ENCODE measurements at places on chromosomes 2 and 18. TPM values are rescaled to one million over a fixed set of nuclear protein-coding genes. Genes with fewer than 3 reads are reported as not detected.

- no peaks in the 10 kb centered on the region for H3K4me1 ChIP-seq
- H3K36me3 ChIP-seq: no peaks in the 10 kb centered on the region
- DNase-seq: peak; percentile 58
- no peaks in the 10 kb centered on the region for H3K27me3 ChIP-seq
- H3K4me3 ChIP-seq: peak overlapping the region; percentile 54
Observed at GRCh38 chr2:96527286-96528005, 9.1 kb upstream of the ARID5A start.

DNA sequence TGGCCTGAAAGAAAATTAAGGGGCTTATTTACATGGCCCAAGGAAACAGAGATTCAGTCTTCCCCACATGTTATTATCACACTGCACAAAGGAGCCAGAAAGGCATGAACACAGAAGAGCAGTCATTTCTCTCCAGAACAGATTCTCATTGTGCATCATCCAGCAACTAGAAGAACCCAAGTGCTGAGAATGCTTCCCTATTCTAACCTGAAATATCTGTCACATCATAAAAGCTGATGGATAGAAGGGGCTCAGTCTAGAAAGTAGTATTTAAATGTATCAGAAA, 145.8 kb downstream of the TMEM163 start:
- H3K4me1 ChIP-seq: no peaks in the 10 kb centered on the region
- H3K27me3 ChIP-seq: no peaks in the 10 kb centered on the region
- no peaks in the 10 kb centered on the region for H3K36me3 ChIP-seq
- H3K4me3 ChIP-seq: no peak overlapping the region

- H3K4me1 ChIP-seq: no peaks in the 10 kb centered on the region
- H3K36me3 ChIP-seq: no peaks in the 10 kb centered on the region
- no peak overlapping the region for H3K27ac ChIP-seq
- H3K4me3 ChIP-seq: no peak overlapping the region
Observed at GRCh38 chr2:169649278-169649677, 44.9 kb downstream of the CFAP210 start.

GRCh38 chr2:117603060-117603459, 211.4 kb upstream of the DDX18 start:
- DNase-seq: no peak
- no peaks in the 10 kb centered on the region for H3K27me3 ChIP-seq
- no peaks in the 10 kb centered on the region for H3K36me3 ChIP-seq
- H3K27ac ChIP-seq: no peak overlapping the region
- H3K4me1 ChIP-seq: no peaks in the 10 kb centered on the region
- H3K4me3 ChIP-seq: no peak overlapping the region

NCL gene
- 150 TPM for total RNA-seq

DNA sequence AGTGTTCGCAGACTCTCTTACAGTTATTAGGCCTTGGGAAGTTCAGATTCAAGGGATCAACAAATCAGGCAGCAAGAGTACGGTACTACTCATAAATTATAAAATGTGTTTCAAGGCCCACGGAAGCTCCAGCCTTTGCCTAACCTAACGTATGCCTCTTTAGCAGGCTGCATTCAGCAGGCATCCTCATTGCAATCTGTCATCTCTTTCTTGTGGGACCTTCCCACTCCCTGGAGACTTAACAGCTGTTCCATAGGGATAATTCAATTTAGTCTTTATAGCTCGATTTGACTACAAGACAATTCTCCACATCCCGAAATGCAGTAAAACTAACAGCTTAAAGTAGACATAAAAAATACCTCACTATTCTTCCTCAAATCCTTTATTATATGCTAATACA, 453.7 kb downstream of the CNTNAP5 start:
- no peaks in the 10 kb centered on the region for H3K4me1 ChIP-seq
- no peaks in the 10 kb centered on the region for H3K36me3 ChIP-seq
- no peaks in the 10 kb centered on the region for H3K27me3 ChIP-seq
- no peak overlapping the region for H3K27ac ChIP-seq
- no peak for DNase-seq
- H3K4me3 ChIP-seq: no peak overlapping the region

DNA sequence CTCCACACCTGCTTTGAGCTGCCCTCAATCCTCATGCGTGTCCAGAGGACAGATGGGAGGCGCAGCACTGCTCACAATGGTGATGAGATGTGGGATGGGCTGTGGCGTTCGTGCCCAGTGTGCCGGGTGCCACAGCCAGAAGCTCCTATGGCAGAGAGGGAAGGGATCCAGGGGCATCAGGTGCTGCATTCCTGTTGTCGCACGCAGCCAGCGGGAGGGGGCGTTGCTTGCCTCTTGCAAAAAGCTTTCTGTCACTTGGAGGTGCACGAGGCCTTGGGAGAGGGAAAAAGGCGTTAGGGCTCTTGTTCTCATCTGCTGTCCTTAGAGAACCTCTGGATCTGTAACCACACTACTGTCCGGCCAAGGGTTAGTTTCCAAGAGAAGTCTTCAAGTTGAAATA, 29.2 kb upstream of the ALLC start:
- peak; percentile 46 for DNase-seq
- no peaks in the 10 kb centered on the region for H3K36me3 ChIP-seq
- no peaks in the 10 kb centered on the region for H3K27me3 ChIP-seq
- H3K4me3 ChIP-seq: no peak overlapping the region
- H3K4me1 ChIP-seq: no peaks in the 10 kb centered on the region
- no peak overlapping the region for H3K27ac ChIP-seq

GRCh38 chr18:60413944-60414547, 41.5 kb upstream of the MC4R start:
- H3K4me1 ChIP-seq: no peaks in the 10 kb centered on the region
- no peaks in the 10 kb centered on the region for H3K27me3 ChIP-seq
- no peak overlapping the region for H3K27ac ChIP-seq
- DNase-seq: no peak
- no peaks in the 10 kb centered on the region for H3K36me3 ChIP-seq

GRCh38 chr2:178109813-178110212, 2.4 kb upstream of the RBM45 start:
- H3K4me3 ChIP-seq: no peak overlapping the region
- no peak overlapping the region for H3K27ac ChIP-seq
- DNase-seq: no peak
- H3K4me1 ChIP-seq: peaks cover 11% of the 10 kb centered on the region
- H3K27me3 ChIP-seq: no peaks in the 10 kb centered on the region
- no peaks in the 10 kb centered on the region for H3K36me3 ChIP-seq

- no peaks in the 10 kb centered on the region for H3K4me1 ChIP-seq
- H3K27me3 ChIP-seq: no peaks in the 10 kb centered on the region
- no peak for DNase-seq
- no peaks in the 10 kb centered on the region for H3K36me3 ChIP-seq
- H3K4me3 ChIP-seq: no peak overlapping the region
- no peak overlapping the region for H3K27ac ChIP-seq
Observed at GRCh38 chr18:74123200-74123599, 24.4 kb downstream of the FBXO15 start.

- no peak overlapping the region for H3K27ac ChIP-seq
- H3K36me3 ChIP-seq: no peaks in the 10 kb centered on the region
- H3K4me1 ChIP-seq: no peaks in the 10 kb centered on the region
- DNase-seq: no peak
- H3K27me3 ChIP-seq: no peaks in the 10 kb centered on the region
- H3K4me3 ChIP-seq: no peak overlapping the region
Observed at GRCh38 chr18:47390410-47391024, 139.1 kb upstream of the SKOR2 start.

POLR1A gene
- 27.2 TPM for total RNA-seq

DNA sequence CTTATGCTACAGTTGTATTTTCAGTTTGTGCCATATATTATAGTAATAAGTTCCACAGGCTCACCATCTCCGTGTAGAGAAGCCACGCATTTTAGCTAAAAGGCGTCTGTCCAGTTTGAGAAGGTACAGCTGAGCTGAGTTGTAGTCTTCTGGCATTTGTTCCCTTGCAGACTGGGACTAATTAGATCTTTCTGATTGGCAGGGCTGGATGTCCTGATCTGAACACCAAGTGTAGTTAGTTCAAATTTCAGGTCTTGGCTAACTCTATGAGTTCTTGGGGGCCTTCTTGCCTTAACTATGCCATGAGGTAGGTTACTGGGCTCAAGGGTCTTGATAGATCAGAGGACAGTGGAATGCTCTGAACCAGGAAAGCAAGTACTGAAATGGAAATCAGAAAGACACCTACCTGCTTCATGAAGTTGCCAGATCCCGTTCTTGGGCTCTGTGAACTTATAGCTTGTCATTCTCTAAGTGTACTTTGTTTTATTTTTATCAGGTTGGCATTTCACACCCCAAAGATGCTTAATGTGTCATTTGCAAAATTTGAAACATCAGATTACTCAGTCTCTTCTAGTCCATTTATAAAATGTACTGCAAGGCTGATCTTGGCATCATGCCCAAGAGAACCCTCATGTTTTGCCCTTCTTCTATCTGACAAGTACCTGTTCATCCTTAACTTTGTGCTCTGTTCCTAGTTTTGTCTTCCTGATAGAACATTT, 93.7 kb downstream of the PLCL1 start:
- H3K27ac ChIP-seq: no peak overlapping the region
- no peaks in the 10 kb centered on the region for H3K36me3 ChIP-seq
- no peaks in the 10 kb centered on the region for H3K4me1 ChIP-seq
- H3K4me3 ChIP-seq: no peak overlapping the region
- no peak for DNase-seq

DNA sequence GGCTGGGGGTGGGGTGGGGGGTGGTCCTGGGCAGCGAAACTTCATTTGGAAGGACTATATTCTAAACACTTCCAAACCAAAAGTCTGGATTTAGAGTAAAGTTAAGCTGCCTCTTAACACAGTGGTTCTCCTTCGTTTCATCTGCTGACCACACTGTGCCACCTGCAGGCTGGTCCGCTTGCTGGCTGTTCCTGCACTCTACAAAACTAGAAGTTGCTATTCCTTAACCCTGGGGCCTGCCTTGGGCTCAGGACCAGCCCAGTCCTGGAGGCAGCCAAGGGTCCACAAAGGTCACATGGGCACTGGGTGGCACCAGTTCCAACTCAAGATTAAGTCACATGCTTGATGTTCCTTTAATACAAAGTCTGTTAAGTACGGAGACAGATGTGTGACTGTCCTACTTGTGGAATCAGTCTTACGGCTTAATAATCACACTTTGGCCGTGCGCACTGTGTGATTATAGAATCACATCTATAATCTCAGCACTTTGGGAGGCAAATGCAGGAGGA, 195.4 kb downstream of the FAM210A start:
- peak; percentile 72 for DNase-seq
- no peaks in the 10 kb centered on the region for H3K4me1 ChIP-seq
- no peaks in the 10 kb centered on the region for H3K27me3 ChIP-seq
- H3K36me3 ChIP-seq: no peaks in the 10 kb centered on the region

GRCh38 chr2:206231669-206232286, 42.7 kb upstream of the ZDBF2 start:
- no peak for DNase-seq
- no peak overlapping the region for H3K27ac ChIP-seq
- H3K4me1 ChIP-seq: no peaks in the 10 kb centered on the region
- no peak overlapping the region for H3K4me3 ChIP-seq
- H3K36me3 ChIP-seq: no peaks in the 10 kb centered on the region

GRCh38 chr18:78410094-78410786, 569.4 kb upstream of the SALL3 start:
- DNase-seq: no peak
- H3K4me1 ChIP-seq: no peaks in the 10 kb centered on the region
- no peaks in the 10 kb centered on the region for H3K36me3 ChIP-seq
- H3K27me3 ChIP-seq: no peaks in the 10 kb centered on the region

WDR54 gene
- not detected for total RNA-seq

DNA sequence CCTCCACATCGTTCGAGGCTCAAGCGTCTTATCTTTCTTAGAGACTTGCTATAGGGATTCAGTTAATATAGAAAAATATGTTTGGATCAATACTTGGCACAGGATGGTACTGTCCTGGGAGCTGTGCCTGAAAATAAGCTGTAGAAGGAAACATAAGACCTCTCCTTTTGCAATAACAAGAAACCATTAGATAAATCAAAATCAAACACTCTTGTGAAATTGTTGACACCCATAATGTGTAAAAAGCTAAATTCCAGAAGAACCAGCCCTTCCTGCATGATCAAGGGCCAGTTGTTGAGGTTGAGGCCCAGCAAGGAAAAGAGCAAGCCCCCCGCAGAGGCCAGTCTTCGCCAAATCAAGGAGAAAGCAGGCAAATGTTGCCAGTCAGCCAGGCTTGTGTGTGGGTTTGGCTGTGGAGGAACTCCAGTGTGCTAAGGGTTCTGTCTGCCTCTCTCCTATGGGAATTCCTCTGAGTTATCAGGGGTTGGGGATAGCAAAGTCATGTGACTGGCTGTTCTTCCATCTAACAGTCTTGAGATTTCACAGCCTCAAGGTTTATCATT, 185.7 kb downstream of the ACKR3 start:
- no peaks in the 10 kb centered on the region for H3K4me1 ChIP-seq
- H3K4me3 ChIP-seq: no peak overlapping the region
- no peaks in the 10 kb centered on the region for H3K27me3 ChIP-seq
- H3K36me3 ChIP-seq: no peaks in the 10 kb centered on the region
- no peak for DNase-seq

DNA sequence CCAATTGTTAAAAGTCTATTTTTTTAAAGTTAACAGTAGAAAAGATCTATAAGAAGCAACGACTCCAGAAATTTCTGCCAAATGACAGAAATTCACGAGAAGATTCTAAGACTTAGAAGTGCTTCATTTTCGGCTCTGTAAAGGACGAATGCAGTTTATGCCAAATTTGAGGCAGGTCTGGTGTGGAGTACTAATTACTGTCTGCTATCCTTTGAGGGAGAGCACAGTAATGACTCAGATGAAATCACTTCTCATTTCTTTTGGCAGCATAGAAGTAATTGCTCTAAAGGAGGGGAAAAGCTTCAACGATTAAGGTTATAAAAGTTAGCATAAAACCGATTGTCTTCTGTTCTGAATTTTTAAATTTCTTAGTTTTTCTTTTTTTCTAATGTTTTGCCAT, 11.4 kb downstream of the G6PC2 start:
- H3K27me3 ChIP-seq: no peaks in the 10 kb centered on the region
- no peak overlapping the region for H3K4me3 ChIP-seq
- no peaks in the 10 kb centered on the region for H3K36me3 ChIP-seq

DNA sequence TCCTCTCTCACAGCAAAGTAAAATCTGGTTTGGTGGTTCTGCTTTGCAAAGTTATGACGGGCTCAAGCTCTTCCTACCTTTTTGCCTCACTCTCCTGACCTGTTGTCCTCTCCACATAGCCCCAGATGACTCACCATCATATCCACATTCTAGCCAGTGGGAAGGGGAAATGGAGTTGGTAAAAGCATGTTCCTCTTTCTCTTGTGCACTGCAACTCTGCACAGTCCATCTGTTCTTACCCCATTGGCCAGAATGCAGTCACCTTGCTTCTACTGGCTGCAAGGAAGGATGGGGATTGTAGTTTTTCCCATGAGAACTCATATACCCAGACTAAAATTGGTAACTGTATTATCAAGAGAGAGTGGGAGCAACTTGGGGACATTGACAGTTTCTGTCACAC, 50.4 kb upstream of the SMIM21 start:
- no peaks in the 10 kb centered on the region for H3K27me3 ChIP-seq
- no peak overlapping the region for H3K4me3 ChIP-seq
- no peaks in the 10 kb centered on the region for H3K4me1 ChIP-seq
- no peak overlapping the region for H3K27ac ChIP-seq
- H3K36me3 ChIP-seq: no peaks in the 10 kb centered on the region

ALPG gene
- total RNA-seq: not detected

MCFD2 gene
- 21.5 TPM for total RNA-seq

DNA sequence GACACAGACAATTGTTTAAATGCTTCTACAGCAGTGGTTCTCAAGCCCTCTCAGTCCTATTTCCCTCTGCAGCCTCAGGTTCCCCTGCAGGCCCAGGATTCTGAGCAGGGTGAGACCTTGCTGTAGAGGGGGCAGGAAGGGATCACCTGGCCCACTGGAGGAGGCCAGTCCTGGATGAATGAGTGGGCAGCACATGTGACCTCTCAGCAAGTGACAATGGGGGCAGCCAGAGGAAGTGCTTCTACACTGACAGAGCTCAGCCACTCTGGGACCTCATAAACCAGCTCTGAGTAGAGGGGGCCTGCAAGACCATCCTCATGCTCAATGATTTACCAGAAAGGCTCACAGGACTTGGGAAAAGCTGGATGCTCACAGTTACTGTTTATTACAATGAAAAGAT, 63.2 kb downstream of the ASB1 start:
- no peak overlapping the region for H3K4me3 ChIP-seq
- no peaks in the 10 kb centered on the region for H3K36me3 ChIP-seq
- no peaks in the 10 kb centered on the region for H3K27me3 ChIP-seq

TUBA3E gene
- total RNA-seq: not detected

All from Peyer's patch (tissue), 4 donors.